Pancreas (tissue), 10 donors: ENCODE measurements at places on chromosomes 3 and 15.

- no peak for DNase-seq
Observed at GRCh38 chr3:94301366-94301765, 238.5 kb downstream of the NSUN3 start.

- no peak for DNase-seq
Observed at GRCh38 chr3:11591391-11592282, 52.1 kb downstream of the VGLL4 start.

GRCh38 chr3:23071296-23071695 lies 131.8 kb upstream of the UBE2E2 start:
- no peak for DNase-seq

DNA sequence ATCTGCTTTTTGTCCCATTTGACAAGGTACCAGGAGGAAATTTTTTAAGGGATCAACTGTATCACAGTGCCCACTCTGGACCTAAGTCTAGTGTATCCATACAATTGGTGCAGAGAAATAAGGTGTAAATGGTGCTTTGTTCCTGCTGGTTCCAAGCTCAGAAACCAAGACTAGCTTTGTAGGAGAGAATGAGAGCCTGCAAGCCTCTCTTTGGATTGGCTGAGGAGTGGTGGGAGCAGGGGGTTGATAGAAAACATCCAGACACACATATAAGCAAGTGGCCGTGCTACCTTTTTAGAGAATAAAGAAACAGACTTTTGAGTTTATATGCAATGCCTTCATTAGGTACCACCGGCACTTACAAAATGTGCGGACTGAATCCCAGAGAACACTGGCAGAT lies 45.8 kb downstream of the ARPP21 start:
- no peak for DNase-seq

GRCh38 chr3:188264226-188265207 lies 110.6 kb downstream of the LPP start:
- no peak for DNase-seq

- no peak for DNase-seq
Observed at GRCh38 chr15:52233405-52233804, 42.2 kb upstream of the GNB5 start.

GRCh38 chr3:154398084-154398967 lies 31.7 kb downstream of the GPR149 start:
- DNase-seq = no peak

GRCh38 chr3:45864760-45865519 lies 21.4 kb upstream of the CCR9 start:
- DNase-seq = no peak

DNA sequence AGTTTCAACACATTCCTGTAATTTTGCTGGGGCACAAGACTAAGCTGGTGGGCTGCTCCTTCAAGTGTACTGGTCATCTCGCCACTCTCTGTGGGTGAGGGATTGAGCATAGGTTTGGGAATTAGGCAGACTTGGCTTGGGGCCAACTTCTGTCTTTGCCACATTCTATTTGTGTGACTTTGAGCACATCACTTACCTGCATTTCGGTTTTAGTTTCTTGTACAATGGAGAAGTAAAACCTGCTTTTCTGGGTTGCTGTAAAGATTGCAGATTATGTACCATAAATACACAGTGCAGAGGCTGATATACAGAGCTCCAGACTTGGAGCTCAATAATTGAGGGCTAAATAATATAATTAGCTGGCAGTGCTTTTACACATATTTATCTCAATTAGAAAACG lies 162.1 kb downstream of the C3orf38 start:
- no peak for DNase-seq

- DNase-seq = no peak
Observed at GRCh38 chr3:55471522-55472280, 15.4 kb downstream of the WNT5A start.

GRCh38 chr15:50857763-50858162 lies 50.7 kb upstream of the AP4E1 start:
- DNase-seq = no peak

DNA sequence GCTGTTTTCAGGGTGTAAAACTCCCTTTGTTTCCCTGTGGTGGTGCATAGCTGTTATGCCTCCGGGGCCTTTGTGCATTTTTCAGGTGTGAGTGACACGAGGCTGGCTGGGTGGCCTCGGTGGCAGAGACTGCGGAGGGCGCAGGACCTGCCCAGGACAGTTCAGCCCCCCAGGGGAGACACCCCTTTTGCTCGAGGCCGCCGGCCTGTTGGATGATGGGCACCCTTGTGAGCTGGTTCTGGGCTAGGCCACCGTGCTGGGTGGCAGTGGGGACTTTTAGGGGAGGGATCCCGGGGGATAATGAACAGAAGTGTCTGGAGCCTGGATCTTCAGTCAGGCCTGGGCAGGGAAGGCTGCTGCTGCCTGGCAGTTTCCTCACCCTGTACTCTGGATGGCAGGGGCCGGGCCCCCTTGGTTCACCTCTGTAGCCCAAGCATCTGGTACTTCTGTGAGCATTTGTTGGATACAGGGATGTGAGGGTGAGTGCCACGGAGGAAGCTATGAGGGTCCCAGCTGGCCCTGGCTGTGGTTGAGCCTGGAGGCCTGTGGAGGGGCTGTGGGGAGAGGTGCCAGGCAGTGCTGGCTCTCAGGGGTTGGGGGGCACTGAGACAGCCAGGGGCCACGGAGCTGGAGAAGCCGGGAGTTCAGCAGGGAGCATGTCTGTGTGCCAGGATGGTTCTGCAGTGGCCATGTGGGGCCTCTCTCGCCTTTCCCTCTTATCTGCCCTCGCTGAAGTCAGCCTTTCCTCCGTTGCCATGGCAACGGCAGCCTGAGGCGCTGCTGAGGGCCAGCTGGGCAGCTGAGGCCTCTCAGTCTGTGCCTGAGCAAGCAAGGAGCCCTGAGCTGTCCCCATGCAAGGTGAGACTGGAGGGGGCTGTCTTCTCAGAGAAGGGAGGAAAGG lies 49.0 kb downstream of the KY start:
- no peak for DNase-seq

DNA sequence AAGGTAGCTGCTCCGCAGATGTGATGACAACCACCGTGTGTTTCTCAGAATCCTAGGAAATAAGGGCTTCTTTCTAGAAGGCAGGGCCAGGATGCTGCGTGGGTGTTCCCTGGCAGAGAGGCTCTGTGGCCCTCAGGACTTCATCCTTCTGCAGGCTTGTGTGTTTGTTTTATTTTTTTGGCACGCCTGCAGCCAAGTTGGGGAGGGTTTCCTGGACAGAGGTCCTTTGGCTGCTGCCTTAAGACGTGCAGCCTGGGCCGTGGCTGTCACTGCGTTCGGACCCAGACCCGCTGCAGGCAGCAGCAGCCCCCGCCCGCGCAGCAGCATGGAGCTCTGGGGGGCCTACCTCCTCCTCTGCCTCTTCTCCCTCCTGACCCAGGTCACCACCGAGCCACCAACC lies at the start of gene CLEC3B:
CLEC3B (plus strand) TSS at position 266 of the 400 bp plus-strand sequence; CDS start at position 326, 60 bp downstream.
- no peak for DNase-seq

GRCh38 chr3:140731440-140732119 lies 53.7 kb downstream of the TRIM42 start:
- no peak for DNase-seq

- DNase-seq = no peak
Observed at GRCh38 chr3:193909387-193909786, 226.6 kb upstream of the HES1 start.

- DNase-seq = peak; percentile 67
Observed at GRCh38 chr3:16512435-16513140, 911 bp downstream of the RFTN1 start.

GRCh38 chr3:53484984-53485383 lies 9.4 kb upstream of the CACNA1D start:
- no peak for DNase-seq
